ENCODE measurements at places on chromosomes 5 and 9. TPM values are rescaled to one million over a fixed set of nuclear protein-coding genes. Genes with fewer than 3 reads are reported as not detected.

Gene ACOT12
- total RNA-seq = 0.74 TPM

Gene GPR21
- total RNA-seq = 0.46 TPM

Gene FRRS1L
- 5.9 TPM for total RNA-seq

Gene BAG1
- 92.6 TPM for total RNA-seq

Gene KIAA1191
- total RNA-seq = 82.0 TPM

Gene SPRY4
- 16.1 TPM for total RNA-seq

Gene CDC20B
- total RNA-seq = 0.38 TPM

Gene CYLC2
- not detected for total RNA-seq

Gene OR13C5
- total RNA-seq = not detected

Gene CDX1
- total RNA-seq = 5.0 TPM

- DNase-seq = no peak
Observed at GRCh38 chr5:122183098-122183787, 53.9 kb downstream of the ZNF474 start.

- DNase-seq = no peak
Observed at GRCh38 chr5:74543162-74543995, 97.1 kb downstream of the ENC1 start.

DNA sequence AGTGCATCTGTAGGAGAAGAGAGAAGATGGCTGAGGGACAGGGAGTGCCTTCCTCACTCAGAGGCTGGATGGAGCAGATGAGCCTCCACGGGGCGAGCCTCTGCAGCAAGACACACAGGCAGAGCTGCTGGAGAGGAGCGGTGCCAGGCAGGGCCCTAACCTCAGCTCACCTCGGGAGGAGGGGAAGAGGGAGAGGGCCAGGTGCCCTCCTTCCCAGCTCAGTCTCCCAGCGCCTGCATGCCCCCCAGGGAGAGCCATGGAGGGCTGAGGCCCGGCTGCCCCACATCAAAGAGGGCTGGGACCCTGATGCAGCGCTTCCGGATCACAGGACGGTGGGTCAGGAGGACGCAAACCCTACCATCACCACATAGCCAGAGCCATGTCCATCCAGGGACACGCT lies 13.6 kb upstream of the SPATA31E1 start:
- no peak for DNase-seq

DNA sequence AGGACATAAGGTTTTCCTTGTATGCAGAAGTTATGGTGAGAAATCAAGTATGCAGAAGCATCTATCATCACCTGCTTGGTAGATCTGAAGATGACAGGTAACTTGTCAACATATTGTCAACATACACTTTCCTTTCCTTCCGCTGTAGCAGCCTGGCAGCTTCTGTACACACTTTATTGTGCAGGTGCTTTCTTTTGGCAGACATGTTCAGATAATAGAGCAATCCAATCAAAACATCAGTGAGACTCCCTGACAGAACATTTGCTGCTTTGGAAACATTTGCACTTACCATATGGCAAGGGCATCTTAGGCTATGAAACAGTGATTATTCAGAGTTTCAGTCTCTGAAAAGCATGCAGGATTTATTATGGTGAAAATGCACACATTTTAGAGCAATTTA lies 161.1 kb upstream of the CDH12 start:
- no peak for DNase-seq

GRCh38 chr9:133701981-133702797 lies 36.0 kb downstream of the SARDH start:
- DNase-seq = no peak

- DNase-seq = no peak
Observed at GRCh38 chr5:90602681-90603080, 44.1 kb downstream of the ADGRV1 start.

DNA sequence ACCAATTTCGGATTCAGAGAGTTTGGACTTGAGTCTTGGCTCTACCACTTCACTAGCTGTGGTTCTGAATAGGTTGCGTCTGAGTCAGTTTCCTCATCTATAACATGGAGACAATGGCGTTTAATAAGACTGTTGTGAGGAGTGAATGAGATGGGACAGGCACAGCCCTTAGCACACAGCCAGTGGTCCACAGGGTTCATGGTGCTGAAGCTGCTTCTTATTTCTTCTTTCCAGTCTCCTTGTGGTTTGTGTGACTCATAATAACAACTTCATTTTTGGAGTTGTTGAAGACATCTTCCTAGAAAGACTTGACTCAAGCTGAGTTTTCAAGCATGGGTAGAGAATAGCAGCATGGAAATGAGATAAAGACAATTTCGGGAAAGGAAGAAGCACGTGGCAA lies 172.6 kb upstream of the PPP2R2B start:
- no peak for DNase-seq

DNA sequence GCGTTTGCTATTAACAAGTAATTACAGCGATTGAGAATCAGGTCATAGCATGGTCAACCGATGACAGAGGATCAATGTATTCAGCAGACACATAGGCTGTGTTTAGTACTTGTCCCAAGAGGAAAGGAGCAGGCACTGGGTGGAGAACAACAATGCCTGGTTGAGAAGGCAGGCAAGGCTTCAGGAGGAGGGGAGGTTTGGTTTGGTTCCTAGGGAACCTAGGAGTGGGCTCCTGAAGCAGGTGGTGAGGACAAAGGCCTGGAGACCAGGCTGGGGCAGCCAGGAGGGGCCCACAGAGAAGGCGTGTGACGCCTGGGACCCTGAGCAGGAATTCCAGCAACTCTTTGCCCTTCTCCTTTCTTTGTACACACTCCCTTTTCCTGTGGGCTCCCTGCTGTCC lies 195.6 kb downstream of the SPOCK1 start:
- no peak for DNase-seq

DNA sequence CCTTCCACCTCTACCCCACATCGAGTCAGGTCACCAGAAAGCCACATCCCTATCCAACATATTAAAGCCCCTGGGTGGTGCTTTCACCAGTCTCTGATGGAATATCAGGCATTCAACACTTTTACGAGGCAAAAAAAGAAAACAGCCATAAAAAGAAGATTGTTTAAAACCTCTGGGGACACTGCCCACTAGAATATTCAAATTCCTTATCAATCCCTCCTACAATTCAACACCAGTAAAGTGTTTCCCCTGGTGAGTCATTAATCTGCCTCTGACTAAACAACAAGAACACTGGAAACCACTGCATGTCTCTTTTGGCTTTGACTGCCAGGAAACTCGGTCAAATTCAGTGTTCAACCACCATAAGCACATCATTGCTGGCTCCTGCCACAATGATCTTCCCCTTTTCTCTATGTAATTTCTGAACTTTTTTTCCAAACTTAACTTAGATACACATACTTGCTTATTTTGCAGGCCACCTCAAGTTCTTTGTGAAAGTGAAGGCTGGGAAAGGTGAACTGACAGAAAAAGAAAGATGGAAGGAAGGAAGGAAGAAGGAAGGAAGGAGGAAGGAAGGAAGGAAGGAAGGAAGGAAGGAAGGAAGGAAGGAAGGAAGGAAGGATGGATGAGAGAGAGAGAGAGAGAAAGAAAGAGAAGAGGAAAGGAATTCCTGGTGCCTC lies 105.3 kb downstream of the PAX5 start:
- DNase-seq = no peak

GRCh38 chr9:109574061-109574882 lies 76.2 kb upstream of the PTPN3 start:
- DNase-seq = no peak

GRCh38 chr5:160437271-160437670 lies 15.6 kb downstream of the PTTG1 start:
- no peak for DNase-seq

DNA sequence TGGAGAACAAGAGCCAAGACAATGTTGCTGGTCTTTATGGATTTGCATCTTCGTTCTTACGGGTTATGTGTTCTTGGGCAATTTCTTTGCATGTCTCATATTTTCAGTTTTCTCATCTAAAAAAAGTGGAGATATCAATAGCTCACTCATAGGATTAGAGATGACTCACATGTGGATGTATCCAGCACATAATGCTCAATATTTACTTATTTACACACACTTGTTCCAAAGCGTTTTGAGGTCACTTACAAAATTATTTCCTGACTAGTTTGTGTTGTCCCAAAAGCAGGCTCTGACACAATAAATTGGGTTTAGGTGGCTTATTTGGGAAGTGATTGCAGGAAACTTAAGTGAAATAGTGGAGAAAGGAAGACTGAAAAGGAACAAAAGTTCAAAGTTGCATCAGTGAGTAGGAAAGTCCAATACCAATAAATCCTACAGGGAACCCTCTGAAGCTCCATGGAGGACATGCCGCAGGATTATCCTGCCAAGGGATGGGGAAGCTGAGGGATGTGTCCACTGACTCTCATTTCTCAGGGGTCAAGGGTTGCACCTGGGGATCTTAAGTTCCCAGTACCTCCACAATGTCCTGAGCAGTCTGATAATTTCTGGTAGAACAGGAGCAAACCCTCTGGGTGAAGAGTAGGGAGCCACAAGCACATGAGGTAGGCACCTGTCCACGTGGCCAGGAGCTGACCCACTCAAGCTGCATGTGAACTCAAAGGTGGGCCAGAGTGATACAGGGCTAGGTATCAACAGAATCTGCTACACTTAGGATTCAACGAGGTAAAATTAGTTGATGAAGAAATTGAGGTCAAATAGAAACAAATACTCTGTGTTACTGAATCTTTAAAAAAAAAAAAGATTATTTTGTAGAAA lies 37.4 kb upstream of the SLC44A1 start:
- DNase-seq = no peak

DNA sequence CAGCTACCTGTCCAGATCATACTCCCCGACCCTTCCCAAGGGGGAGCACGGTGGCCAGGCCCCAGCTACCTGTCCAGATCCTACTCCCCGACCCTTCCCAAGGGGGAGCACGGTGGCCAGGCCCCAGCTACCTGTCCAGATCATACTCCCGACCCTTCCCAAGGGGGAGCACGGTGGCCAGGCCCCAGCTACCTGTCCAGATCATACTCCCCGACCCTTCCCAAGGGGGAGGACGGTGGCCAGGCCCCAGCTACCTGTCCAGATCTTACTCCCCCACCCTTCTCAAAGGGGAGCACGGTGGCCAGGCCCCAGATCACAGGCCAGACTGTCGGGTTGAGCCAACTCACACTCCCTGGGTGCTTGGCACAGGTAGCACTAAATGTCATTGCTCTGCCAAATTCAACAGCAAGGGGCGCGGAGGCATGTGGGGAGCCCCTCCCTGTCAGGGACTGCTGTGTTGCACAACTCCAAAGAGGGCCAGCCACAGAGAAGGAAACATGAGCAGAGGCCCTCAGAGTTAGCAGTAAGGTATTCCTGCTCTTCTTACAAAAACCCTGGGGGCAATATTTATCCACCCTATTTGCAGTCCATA lies 136.9 kb downstream of the OLFM1 start:
- no peak for DNase-seq

DNA sequence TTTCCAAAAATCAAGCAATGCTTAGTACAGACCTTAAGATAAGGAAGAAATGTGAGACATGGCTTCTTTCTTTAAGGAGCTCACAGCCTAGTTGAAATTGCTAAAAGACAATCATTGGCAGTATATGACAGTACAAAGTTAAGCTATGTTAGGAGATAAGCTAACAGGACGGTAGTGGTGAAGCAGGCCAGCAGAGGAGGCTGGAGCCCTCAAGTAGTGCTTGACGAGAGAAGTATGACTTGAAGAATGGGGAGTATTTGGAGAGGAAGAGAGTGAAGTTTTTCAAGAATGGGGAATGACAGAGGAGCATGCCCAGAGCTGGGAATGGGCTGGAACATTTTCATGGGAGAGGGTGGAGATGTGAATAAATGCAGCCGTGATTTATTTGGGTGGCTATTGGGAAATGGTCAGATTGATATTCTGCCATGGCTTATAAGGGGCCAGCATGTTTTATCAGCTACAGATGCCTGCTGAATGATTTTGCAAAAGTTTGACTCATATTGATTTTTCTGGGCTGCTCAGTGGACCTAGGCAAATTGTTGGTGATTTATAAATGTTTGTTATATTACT lies 43.7 kb downstream of the LURAP1L start:
- no peak for DNase-seq

GRCh38 chr9:37104183-37104889 lies 16.0 kb upstream of the ZCCHC7 start:
- DNase-seq = no peak

GRCh38 chr5:112434641-112435040 lies 15.6 kb upstream of the EPB41L4A start:
- DNase-seq = no peak

DNA sequence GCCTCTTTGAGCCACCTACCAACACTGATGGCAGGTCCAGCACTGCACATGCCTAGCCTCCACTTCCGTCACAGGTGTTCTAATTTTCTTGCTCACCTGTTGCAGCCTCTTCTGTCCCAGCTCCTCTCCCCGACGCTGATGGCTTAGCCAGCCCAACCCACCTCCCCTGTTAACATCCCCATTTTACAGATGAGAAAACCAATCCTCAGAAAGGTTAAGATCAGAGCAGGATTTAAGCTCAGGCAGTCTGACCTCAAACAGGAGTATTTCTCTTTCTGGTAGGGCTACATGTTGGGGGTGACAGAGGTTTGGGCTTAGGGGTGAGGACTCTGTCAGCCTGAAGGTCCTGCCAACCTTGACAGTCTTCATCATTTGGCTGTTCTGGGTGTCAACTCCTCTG lies 74.5 kb upstream of the PITX1 start:
- no peak for DNase-seq

- DNase-seq = no peak
Observed at GRCh38 chr5:175689147-175689991, 31.5 kb downstream of the HRH2 start.

DNA sequence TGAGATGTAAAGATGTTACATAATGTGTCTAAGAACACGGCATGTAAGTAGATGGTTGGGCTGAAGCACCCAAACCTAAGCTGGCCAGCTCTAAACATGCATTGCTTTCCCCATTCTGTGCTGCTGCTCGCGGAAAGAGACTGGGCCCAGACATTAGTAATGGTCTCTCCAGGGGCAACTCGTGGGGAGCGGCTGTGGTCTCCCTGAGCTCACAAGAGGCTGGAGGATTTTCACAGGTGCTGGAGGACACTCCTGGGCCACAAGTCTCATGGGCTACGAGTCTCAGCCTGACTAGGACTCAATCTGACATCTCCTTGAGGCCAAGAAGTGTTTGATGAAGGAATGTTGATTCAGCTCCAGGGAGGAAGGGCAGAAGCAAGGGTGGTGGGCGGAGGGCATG lies 92.7 kb upstream of the PTCH1 start:
- no peak for DNase-seq

- no peak for DNase-seq
Observed at GRCh38 chr5:76849419-76850291, at the start of gene S100Z. Gene S100Z, plus strand, starts transcription at chr5:76850014. Its CDS starts 25,346 bp downstream, at chr5:76875360.

GRCh38 chr5:3993856-3994473 lies 398.3 kb downstream of the IRX1 start:
- no peak for DNase-seq

GRCh38 chr5:37552770-37553719 lies 173.9 kb downstream of the WDR70 start:
- no peak for DNase-seq

- DNase-seq = no peak
Observed at GRCh38 chr5:121189342-121190305, 662.1 kb upstream of the FTMT start.

- DNase-seq = no peak
Observed at GRCh38 chr5:84332106-84332505, 52.6 kb downstream of the EDIL3 start.

GRCh38 chr5:115297031-115297430 lies 577 bp upstream of the CCDC112 start:
- DNase-seq = no peak

Data from type B pancreatic cell (in vitro differentiated cells).